ENCODE measurements at places on chromosomes 12 and 14.

DNA sequence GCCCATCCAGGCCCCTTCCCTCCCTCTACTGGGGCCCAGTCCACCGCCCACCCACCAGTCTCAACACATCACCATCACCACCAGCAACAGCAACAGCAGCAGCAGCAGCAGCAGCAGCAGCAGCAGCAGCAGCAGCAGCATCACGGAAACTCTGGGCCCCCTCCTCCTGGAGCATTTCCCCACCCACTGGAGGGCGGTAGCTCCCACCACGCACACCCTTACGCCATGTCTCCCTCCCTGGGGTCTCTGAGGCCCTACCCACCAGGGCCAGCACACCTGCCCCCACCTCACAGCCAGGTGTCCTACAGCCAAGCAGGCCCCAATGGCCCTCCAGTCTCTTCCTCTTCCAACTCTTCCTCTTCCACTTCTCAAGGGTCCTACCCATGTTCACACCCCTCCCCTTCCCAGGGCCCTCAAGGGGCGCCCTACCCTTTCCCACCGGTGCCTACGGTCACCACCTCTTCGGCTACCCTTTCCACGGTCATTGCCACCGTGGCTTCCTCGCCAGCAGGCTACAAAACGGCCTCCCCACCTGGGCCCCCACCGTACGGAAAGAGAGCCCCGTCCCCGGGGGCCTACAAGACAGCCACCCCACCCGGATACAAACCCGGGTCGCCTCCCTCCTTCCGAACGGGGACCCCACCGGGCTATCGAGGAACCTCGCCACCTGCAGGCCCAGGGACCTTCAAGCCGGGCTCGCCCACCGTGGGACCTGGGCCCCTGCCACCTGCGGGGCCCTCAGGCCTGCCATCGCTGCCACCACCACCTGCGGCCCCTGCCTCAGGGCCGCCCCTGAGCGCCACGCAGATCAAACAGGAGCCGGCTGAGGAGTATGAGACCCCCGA is 6.8 kb upstream of the RNU7-1 start:
- DNase-seq, result no peak

DNA sequence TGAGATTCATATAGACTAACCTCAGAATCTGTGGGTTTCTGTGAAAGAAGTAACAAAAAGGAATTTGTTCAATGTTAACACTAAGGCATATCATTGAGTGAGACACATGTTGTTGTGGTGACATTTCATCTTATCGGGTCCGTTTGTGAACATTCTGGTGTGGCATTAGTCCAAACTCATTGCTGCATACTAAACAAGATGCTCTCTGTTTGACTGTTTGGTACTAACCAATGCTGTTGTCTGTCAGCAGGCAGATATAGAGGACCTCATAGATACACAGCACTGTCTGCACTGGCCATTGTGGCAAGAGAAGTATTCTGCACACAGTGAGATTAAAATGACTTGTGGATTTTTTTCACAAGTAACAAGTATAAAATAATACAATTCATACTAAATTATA is 41.2 kb downstream of the SLC25A21 start:
- no peak for DNase-seq

- DNase-seq, result no peak
These were observed 38.9 kb downstream of the DAD1 start for GRCh38 chr14:22549981-22550673.

DNA sequence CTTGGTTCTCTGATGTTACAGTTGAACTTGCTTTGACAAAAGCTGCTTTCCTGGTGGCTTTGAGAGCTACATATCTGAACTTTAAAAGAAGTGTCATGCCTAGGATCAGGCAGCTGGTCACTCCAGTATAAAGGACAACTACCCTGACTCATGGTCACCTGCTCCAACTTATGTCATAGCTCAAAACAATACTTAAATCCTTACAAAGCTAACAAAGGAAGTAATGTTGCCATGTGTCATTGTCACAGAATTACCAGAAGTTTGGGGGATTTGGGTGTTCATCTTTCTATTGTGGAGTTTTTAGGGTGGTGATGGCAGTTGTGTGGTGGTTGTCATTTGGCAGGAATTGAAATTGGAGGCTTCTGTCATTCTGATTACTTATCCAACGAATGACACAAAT is 1.8 kb upstream of the TCP11L2 start:
- no peak for DNase-seq

GRCh38 chr14:60151715-60152114 is 13.5 kb downstream of the DHRS7 start:
- peak; percentile 77 for DNase-seq

DNA sequence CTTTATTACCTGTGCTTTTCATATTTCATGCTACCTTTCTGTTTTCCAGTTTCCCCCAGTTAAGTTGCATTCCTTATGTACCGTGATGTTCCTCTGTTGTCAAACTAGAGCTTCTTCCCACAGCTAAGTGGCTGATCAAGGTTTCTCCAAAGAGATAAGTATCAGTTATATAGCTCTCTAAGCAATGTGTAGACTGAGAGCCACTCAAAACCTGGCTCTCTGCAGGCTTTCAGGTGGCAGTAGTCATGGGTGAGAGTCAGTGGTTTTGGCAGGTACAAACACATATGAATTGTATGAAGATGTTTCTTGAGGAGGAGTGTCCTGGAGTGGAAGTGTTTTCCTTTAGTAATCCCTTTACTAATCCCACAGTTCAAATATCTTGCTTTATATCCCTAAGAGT is 28.4 kb downstream of the TXNRD1 start:
- DNase-seq, result no peak

- no peak for DNase-seq
These were observed 693.0 kb downstream of the LRFN5 start for GRCh38 chr14:42299692-42300091.

DNA sequence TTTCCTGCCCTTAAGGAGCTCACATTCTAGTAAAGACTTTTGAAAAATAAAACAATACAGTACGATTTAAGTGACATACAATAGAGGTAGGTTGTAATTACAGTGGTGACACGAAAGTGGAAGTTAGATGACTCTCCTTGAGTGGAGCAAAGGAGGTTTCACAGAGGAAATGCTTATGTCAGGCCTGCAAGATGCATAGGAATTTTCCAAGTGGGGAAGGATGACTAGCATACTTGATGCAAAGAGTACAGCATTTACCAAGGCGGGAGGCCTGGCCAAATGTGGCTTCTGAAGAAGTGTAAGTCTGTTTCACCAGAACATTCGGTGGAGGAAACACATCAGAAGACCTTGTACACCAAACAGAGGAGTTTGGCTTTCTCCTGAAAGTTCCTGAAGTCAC is 55.2 kb downstream of the ERO1A start:
- DNase-seq, result no peak

DNA sequence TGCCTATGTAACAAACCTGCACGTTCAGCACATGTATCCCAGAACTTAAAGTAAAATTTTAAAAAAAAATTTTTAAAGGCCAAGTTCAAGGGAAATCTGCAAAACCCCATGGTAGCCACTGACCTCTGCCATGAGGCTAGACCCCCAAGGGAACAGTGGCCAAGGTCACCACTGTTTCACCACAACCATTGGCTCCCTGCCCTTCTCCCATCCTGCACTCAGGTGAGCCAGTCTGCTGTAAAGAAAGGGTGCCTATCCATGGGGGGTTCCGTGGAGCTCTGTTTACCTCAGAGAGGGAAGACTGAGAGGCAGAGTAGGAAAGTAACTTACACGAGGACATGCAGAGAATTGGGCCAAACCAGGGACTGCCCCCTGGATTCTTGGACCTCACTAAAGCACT is 38.6 kb downstream of the VWF start:
- DNase-seq, result no peak

DNA sequence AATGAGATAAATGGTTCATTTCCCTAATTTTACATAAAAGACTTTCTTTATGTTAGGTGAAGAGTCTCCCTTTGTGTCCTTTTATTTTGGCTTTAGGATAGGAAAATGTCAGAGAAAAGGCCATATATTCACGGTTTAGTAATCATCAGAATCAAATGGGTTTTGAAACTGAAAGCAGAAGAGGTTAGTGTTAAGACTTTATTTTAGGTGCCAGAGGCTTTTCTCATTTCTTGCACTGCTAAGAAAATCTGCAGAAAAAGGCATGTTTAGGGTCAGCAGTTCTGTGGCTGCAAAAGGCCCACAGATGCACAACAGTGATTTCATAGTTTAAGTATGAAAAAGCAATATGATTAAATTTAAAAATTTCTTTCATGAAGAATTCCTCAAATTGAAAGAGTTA is 80.4 kb upstream of the SINHCAF start:
- DNase-seq, result no peak

DNA sequence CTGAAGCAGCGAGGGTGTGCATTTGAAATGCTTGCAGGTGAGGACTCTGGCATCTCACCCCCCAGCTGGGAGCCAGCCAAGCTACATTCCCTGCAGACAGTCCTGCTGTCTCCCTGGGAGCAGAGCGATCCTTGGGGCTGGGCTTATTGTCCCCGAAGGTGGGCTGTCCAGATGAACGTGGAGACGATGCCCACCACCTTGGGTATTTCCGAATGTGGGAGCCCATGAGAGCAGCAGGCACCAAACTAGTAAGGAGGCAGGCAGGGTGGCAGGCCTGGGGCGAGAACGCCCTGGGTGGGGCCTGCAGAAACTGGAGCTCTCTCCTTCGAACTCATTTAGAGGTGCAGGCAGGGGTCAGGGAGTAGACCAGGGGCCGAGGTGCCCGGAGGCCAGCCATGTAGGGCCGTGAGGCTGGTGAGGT is 18.5 kb downstream of the ZBTB42 start:
- no peak for DNase-seq

Measured in stromal cell of bone marrow (primary cell).